ENCODE measurements at places on chromosomes 11 and 22.

DNA sequence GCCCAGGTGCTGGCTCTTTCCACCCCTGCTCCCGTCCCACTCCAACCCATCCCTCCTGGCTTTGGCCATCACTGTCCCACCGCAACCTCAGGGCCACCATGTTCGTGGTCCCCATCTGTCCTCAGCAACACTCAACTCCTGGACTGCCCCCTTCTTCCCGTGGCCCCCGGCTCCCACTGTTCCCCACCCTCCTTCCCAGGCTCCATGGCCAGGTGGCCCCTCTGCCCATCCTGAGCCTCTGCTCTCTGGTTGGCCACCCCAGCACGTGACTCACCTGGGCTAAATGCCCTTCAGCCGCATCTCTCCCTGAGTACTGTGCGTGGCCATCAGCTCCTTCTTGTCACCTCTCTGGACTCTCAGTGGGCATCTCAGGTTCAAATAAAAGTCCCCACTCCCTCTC, 41.6 kb upstream of the PHF21B start:
- no peak for DNase-seq

DNA sequence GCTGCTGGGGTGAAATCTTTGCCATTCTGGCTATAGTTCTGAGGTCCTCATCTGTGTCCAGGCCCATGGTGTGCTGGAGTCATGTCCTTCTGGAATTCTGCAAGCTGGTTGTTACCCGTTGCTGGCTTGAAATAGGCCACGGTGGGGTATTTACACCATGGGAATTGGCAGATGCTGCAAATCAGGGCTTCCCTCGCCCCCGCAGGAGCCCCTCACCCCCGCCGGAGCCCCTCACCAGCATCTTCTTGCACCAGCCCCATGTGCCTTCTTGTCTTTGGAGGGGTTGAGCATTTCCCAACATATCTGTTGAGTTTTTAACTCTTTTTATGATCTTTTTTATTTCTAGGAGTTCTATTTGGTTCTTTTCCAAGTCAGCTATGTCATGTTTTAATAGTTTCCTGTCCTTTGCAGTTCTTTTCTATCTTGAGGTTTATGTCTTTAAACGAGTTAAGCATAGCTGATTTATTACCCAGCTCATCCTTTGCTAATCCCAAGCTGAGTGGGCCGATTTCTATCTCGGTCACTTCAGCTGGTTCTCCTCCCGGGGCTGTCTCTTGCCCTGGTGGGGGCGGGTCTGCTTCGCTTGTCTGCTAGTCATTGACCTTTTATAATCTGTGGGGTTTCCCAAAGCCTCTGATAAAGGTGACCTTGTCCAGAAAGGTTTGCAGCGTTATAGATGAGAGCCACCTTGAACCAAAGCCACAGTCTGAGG, 17.6 kb downstream of the ANO1 start:
- DNase-seq, result no peak

- DNase-seq, result no peak
Measured at GRCh38 chr11:14722496-14722895, 78.9 kb downstream of the PDE3B start.

- no peak for DNase-seq
Measured at GRCh38 chr11:62128835-62129234, 5.0 kb downstream of the INCENP start.

GRCh38 chr11:14543260-14543659, 23.1 kb upstream of the PSMA1 start:
- DNase-seq, result no peak

GRCh38 chr22:25353516-25354445, 134.3 kb downstream of the CRYBB2 start:
- no peak for DNase-seq

DNA sequence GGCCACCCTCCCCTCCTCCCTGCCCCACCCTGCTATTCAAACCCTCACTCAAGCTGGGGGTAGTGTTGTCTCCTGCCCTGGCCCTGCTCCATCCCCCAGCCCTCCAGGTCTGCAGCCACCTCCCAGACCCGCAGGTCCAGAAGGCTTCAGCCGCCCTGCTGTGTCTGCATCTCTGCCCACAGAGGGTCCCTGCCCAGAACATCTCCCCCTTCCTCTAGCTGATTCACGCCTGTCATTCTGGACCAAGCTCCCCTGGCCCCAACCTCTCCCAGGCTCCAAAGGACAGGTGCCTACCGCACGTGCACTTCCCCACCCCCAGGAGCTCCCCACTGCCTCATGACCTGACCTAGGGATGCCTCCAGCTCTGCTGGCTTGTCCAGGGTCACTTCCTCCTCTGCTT, 16.0 kb upstream of the SHISAL1 start:
- no peak for DNase-seq

DNA sequence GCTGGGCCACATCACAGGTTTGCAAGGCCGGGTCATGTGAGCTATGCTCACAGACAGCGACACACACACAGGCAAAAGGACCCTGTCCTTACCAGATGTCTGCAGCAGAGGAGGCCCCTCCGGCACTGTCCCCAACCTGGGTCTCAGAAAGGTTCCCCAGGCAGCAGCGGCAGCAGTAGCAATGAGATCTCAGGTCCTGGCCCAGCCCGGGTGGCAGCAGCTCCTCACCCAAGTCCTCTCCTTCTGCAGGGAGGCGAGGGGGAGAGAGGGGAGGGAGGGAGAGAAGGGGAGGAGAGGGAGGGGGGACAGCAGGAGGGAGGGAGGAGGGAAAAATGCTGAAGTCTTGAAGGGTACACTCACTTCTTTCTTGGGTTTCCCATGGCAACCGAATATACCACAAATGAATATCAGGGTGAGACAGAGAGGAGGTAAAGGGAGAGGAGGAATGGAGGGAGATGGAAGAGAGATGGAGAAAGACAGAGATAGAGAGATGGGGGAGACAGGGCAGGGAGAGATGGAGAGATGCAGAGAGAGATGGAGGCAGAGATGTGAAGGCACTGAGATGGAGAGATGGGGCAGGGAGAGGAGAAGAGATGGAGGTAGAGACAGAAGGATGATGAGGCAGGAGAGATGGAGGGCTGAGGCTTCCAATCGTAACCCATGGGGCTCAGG, 9.5 kb downstream of the ELFN2 start:
- no peak for DNase-seq

- DNase-seq, result no peak
Measured at GRCh38 chr11:47121731-47122130, 54.9 kb downstream of the ARFGAP2 start.

DNA sequence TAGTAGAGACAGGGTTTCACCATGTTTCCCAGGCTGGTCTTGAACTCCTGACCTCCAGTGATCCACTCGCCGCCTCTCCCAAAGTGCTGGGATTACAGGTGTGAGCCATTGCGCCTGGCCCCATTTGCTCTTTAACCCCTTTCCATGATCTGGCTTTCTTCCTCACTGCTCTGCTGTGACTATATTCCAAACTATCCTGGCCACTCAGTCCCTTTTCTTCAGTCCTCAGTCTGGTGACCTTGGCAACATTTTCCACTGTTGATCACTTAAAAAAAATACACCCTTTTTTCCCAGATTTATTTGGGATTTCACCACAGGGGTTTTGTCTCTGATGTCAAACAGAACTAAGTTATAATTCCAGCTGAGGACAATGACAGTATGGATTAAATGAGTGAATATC, 24.5 kb downstream of the MMP20 start:
- no peak for DNase-seq

- DNase-seq, result no peak
Measured at GRCh38 chr11:63670433-63671321, 499 bp downstream of the ATL3 start.

DNA sequence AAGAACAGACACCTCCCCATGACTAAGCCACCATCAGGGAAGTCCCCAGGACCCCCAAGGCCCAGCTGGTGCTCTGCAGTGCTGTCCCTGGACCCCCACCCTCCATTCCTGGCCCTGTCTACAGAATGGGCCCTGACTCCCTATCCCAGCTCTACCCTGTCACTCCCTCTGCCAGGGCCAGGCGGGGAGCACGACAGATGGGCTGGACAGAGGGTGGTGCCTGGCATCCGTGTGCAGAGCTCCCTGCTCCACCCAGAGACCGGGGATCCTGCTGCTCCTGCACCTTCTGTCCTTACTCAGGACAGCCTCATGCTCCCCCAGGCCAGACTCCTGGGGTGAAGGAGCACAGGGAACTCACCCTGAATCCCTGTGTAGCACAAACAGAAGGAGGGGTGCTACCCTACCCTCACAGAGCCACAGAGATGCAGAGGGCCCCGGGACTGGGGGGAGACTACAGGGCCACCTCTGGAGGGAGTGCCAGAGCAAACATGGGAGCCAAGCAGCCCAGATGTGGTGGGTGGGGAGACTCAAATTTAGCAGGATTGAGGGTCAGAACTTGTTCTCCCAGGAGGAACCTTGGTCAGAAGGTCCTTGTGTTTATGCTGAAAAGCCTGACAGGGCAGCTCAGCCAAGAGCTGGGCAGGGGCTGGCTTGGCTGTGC, 2.0 kb downstream of the ARVCF start:
- DNase-seq, result no peak

DNA sequence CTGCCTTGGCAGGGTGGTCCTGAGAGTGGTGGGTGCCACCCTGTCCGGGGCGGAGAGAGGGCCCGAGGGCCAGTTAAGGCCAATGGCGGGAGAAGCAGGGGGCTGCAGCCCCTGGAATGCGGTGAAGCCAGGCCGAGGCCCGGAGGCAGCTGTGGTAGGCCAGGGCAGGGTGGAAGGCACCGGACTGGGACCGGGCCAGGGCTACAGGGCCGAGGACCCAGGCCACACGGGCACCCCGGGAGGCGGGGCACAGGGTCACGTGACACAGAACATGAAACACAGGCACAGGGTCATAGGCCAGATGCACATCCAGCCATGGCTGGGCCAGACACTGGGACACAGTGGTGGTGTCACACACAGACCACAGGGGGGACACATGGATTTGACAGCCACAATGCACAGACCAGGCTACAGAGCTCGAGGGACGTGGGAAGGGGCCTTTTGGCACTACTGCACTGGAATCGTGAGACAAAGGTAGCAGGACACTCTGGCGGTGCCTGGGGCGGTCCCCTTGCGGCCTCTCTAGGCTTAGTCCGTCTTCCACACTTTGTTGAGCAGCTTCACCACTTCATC, 2.8 kb downstream of the SLC25A1 start:
- no peak for DNase-seq

DNA sequence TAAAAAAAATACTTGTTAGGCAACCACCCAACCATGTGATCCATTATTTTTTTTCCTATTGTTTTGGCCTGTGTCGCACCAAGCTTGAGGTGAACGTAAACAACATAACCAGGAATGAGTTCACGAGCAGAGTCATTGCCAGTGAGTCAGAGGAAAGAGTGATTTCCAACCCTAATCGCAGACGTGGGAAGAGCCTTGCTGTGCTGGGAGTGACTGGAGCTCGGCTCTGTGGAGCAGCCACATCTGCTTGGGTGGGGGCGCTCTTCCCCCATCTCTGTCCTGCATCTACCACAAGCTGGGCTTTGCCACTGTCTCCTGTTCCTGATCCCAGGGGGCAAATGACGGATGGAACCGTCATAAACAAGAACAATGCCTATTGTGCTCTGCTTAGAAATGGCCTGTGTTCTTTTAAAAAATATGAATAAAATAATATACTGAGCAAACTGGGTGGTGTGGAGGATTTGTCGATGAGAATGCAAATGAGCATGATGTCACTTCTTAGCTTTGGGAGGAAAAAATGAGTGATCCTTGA, 210.0 kb downstream of the KIRREL3 start:
- no peak for DNase-seq

DNA sequence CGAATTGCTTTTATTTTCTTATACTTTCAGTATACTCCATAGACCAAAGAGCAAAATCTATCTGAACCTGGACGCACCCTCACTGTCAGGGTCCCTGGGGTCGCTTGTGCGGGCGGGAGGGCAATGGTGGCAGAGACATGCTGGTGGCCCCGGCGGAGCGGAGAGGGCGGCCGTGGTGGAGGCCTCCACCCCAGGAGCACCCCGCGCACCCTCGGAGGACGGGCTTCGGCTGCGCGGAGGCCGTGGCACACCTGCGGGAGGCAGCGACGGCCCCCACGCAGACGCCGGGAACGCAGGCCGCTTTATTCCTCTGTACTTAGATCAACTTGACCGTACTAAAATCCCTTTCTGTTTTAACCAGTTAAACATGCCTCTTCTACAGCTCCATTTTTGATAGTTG, 1077.4 kb downstream of the BRD1 start:
- DNase-seq, result no peak

DNA sequence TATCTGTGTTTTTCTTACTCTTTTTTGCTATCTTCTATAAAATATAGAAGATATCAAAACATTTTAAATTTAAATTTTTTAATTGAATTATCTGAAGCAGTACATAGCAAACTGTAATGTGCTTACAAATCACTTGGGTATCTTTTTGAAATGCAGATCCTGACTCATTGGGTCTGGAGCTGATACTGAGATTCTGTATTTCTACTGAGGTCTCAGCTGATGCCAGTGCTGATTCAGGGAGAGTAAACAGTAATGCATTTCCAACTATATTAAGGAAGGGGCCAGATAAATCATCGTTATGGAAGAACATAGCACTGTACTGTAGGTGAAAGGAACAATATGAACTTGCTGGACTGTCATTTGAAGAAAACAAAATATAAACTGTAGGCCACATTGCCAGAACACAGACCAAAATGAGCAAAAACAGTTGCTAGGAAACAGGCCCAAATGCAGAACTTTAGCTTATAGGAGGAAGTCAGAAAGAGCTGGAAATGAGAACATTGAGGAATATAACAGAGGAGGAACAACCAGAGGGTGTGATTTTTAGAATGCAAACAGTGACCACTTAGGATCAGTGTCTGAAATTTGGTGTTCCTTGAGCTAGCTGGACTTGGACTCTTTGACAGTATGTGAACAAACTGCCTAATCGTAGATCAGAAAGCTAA, 3.3 kb downstream of the ARL14EP start:
- DNase-seq, result no peak

- DNase-seq, result no peak
Measured at GRCh38 chr11:129075757-129076156, 116.4 kb downstream of the ARHGAP32 start.

DNA sequence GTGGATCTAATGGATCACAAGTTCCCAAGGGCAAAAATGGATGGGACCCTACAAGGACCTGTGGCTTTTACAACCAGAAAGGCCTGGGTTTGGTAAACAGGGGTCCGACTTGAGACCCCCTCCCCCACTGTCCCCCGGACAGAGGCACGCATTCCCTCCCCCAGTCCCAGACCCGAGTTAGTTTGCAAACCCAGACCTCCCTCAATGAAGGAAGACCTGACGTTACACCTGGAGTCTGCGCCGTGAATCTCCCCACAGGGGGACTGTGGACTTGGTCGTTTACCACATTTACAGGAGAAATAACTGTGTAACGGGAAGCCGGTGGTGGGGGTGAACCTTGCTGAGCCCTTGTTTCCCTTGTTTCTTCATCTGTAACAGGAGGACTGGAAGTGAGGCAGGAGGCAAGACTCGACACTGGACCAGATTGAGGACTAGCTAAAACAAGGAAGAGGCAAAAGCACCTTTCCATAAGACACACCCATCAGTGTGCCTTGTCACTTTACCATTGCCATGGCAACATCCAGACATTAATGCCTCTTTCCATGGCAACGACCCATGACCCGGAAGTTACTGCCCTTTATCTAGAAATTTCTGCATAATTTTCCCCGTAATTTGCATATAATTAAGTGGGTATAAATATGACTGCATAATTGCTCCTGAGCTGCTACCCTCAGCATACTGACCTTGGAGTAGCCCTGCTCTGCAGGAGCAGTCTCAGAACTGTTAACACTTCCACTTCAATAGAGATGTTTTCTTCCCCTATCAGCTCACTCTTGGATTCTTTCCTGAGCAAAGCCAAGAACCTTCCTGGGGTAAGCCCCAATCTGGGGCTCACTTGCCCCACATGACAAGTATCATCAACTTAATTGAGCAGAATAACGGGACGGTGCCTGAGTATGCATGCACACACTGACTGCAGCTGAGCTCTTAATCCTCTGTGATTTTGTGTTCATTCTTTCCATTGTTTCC, 25.4 kb downstream of the PDGFB start:
- no peak for DNase-seq

- DNase-seq, result no peak
Measured at GRCh38 chr11:76602431-76602861, 68.1 kb downstream of the LRRC32 start.
